ENCODE measurements at places on chromosomes 12 and 14. TPM values are rescaled to one million over a fixed set of nuclear protein-coding genes. Genes with fewer than 3 reads are reported as not detected.

Gene CPNE6
- 0.07 TPM for polyA plus RNA-seq

DNA sequence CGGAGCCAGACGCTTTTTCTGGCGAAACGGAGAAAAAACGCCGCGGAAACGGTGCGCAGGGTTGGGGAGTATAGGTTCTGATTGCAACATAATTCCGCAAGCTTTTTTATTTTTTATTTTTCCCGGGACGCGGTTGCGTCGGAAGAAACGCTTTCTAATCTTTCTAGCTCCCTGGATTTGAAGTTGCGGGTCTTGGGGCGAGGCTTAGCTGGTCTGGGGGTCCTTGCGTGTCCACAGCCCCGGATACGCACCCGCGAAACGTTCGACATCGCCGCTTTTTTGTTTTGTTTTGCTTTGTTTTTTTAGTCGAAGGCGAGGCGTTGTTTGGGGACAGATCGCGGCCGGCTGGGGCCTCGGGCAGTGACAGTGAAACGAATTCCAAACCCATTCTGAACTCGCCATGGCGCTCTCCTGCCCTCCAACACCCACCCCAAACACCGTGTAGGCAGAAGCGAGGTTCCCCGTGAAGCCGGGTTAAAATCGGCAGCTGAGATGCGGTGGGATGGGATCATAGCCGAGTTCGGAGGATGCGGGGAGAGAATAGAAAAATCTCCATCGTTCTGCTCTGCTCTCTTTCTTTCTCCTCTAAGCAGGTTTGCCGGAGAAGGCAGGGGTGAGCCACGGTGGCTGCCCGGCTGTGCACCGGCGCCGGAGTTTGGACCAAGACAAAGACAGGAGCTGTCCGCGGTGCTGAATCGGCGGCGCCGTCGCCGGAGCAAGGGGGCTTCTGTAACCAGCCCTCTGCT lies 8.1 kb upstream of the LHX5 start:
- peak; percentile 9 for DNase-seq

- no peak for DNase-seq
These were observed 43.9 kb upstream of the SLC2A13 start for GRCh38 chr12:40149673-40150260.

- no peak for DNase-seq
These were observed 35.5 kb downstream of the TSPAN11 start for GRCh38 chr12:30962047-30962446.

Gene LBHD2
- not detected for polyA plus RNA-seq

GRCh38 chr12:93019975-93020630 lies 91.0 kb upstream of the EEA1 start:
- no peak for DNase-seq

Gene CHURC1
- 45.1 TPM for polyA plus RNA-seq

Gene FOXG1
- 0.04 TPM for polyA plus RNA-seq

GRCh38 chr12:77382096-77382742 lies 316.9 kb upstream of the E2F7 start:
- no peak for DNase-seq

DNA sequence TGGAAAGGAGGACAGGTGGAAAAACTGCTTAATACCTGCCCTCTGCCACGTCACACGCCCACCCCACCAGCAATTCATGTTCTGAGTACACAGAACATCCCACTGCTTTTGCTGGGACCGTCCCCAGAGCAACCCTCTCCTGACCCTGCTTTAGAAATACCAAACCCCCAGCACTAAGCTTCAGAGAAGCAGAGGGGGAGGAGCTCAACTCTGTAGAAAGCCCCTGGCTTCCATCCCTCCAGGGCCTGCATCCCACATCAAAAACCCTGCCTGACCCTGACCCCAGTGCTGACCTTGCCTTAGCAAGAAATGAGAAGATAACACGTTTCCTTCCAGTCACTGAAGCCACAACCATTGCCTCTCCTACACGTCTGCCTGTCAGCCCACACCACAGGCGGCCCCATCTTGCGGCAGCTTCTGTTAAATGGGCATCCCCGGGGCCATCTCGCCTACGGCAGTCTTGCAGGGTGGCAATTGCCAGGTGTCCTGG lies 19.7 kb downstream of the VDR start:
- DNase-seq = no peak

DNA sequence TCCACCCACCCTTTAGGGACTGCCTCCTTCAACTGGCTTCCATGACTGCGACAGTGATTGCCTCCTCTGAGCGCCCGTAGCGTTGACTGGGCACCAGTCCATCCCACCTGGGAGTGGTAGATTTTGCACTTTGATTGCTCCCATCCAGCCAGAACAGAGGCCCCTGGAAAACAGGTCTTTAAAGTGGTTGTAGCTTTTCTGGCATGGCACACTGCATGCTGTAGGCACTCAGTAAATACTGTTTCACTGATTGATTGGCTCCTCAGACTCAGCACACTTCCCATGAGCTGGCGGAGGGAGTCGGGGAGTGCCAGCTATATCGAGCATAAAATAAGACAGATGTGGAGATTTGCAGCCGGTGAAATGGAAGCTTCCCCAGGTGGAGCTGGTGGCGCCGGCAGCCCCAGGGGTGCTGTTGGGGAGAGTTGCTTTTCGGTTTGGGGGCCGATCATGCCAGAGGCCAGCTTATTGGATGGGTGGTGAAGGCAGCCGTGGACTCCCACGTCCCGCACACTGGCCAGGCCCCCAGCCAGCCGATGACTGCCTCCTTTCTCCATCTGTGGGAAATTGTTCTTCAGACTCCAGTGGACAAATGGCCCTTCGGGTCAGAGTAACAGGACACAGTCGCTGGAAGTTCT lies 200.2 kb downstream of the TSPAN9 start:
- no peak for DNase-seq

Measured in muscle of back (tissue), 13 donors.